Activated naive CD8-positive, alpha-beta T cell treated with anti-CD3 and anti-CD28 coated beads, Interleukin-2, amount 50 U/mL, for 24 hours (primary cell): ENCODE measurements at places on chromosomes 1 and 21.

DNA sequence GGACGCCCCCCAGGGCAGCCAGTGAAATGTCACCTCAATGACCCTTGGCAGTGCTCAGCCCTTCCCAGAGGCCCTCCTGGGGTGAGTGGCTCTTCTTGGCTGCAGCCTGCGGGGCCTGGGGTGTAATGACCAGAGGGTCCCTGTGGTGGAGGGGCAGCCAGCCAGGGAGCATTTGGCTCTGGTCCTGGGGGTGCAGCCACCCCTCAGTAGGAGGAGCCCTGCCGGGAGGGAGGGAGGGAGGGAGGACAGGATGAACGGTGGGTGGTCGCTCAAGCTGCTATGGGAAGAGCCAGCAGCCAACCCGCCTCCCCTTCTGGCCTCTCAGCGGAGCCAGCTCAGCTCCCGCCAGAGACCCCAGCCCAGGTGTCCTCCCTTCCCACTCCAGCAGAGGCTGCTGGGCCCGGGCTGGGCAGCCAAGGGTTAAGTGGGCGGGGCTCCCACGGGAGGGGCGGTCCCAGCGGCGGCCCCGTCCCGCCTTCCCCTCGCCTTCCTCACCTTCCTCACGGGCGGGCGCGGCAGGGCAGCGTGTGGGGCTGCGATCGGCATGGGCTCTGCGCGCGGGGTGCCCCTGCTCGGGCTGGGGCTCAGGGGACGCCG is 9.0 kb upstream of the PLCH2 start:
- peak; percentile 42 for DNase-seq

DNA sequence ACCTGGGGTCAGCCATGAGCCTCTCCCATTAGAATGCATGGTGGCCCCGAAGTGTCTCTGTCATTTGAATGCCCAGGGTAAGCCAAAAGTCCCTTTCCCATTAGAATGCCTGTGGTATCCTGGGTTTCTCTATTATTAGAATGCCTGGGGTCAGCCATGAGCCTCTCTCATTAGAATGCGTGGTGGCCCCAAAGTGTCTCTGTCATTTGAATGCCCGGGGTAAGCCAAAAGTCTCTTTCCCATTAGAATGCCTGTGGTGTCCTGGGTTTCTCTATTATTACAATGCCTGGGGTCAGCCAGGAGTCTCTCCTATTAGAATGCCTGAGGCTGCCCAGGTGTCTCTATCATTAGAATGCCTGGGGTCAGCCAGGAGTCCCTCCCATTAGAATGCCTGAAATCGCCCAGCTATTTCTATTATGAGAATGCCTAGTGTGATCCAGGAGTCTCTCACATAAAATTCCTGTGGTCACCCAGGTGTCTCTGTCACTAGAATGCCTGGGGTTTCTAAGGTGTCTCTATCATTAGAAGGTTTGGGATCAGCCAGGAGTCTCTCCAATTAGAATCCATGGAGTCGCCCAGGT is 65.5 kb downstream of the RNF187 start:
- DNase-seq, result no peak

- peak; percentile 40 for DNase-seq
These were observed 3.1 kb downstream of the USP48 start for GRCh38 chr1:21779613-21780521.

- peak; percentile 27 for DNase-seq
These were observed 16.1 kb upstream of the RCAN3 start for GRCh38 chr1:24486331-24487065.
